Dermis blood vessel endothelial cell (primary cell): ENCODE measurements at places on chromosomes 16 and 17. TPM values are rescaled to one million over a fixed set of nuclear protein-coding genes. Genes with fewer than 3 reads are reported as not detected.

DNA sequence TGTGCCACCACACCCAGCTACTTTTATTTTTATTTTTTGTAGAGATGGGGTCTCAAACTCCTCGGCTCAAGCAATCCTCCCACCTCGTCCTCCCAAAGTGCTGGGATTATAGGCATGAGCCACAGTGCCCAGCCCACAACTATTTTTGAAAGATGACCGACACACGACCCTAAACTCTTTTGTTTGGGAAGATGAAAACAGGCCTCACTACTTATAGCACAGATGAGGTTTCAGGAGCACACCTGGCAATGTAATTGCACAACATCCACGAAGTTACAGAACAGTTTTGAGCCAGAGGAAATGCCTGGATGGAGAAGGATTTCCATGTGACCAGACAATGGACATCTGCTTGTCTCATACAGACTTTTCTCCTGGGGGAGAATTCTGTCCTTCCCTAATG is 43.4 kb upstream of the PRSS54 start:
- DNase-seq, result no peak

DNA sequence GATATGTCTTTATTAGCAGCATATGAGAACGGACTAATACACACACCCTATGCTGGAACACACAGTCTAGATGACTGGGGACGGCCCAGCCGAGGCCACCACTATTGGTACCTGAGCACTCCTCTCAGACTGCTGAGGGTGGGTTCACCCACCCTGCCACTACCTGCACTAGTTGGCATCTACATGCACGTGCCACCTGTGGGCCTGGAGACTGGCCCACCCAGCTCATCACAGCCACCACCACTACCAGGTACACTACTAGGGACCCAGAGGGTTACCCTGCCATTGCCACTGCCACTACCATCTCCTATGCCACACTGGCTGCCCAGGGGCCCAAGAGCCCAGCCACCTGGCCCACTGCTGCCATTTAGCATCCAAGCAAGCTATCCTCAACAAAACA is 32.5 kb downstream of the MEAK7 start:
- no peak for DNase-seq

DNA sequence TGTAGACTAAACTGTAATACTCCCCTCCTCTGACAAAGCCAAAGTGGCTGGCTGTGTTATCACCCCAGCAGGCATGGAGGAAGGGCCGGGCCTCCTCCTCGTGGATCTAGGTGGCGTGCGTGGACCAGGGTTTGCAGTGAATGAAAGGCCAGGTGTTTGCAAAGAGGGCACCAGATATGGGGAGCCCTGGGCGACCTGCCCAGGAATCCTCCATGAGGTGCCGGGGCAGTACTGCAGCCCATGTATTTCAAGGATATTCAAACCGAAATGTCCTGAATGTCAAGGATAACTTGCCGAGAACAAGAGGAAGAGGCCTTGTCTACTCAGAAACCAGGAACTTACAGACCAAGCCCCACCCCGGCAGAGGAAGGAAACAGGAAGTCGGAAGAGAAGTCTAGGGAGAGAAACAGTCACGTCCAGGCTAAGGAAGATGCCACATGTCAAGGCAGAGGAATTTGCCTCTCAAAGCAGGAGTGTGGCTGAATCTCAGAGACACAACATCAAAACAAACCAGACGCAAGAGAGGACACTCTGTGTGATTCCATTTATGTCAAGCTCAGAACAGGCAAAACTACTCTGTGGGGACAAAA is 13.7 kb upstream of the OSGIN1 start:
- no peak for DNase-seq

- DNase-seq, result no peak
These were observed 388.0 kb downstream of the SEC14L1 start for GRCh38 chr17:77528516-77529327.

The USP31 gene
- 37.8 and 43.7 TPM in 2 replicates for total RNA-seq

- DNase-seq, result peak; percentile 62
These were observed 943 bp upstream of the COTL1 start for GRCh38 chr16:84618581-84619460.

DNA sequence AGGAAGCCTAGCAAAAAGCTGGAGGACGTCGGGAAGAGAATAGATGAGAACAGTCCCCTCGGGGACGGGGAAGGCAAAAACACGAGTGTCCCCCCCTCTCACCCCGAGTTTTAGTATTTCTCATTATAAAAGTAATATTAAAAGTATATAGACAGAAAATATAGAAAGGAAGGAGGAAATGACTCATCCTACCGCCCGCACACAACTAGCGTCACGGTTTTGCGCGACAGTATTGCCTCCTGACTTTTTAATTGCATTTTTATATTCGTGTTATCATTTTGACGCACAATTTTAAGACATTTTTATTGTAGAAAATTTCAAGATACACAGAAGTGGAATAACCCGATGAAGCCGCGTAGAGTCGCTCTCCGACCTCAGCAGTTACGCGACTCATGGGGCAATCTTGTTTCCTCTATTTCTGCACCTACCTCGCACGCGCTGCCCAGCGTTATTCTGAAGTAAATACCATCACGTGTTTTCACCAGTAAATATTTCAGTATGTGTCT is 652 bp upstream of the SLC25A19 start:
- DNase-seq, result peak; percentile 65

The TNFRSF17 gene
- not detected in 2 replicates for total RNA-seq

The KCNAB3 gene
- 0.05 and 0.68 TPM in 2 replicates for total RNA-seq

- DNase-seq, result no peak
These were observed 136.8 kb upstream of the RBL2 start for GRCh38 chr16:53297477-53297876.

The MARCHF10 gene
- not detected in 2 replicates for total RNA-seq

The SDR42E2 gene
- total RNA-seq, result not detected in 2 replicates

DNA sequence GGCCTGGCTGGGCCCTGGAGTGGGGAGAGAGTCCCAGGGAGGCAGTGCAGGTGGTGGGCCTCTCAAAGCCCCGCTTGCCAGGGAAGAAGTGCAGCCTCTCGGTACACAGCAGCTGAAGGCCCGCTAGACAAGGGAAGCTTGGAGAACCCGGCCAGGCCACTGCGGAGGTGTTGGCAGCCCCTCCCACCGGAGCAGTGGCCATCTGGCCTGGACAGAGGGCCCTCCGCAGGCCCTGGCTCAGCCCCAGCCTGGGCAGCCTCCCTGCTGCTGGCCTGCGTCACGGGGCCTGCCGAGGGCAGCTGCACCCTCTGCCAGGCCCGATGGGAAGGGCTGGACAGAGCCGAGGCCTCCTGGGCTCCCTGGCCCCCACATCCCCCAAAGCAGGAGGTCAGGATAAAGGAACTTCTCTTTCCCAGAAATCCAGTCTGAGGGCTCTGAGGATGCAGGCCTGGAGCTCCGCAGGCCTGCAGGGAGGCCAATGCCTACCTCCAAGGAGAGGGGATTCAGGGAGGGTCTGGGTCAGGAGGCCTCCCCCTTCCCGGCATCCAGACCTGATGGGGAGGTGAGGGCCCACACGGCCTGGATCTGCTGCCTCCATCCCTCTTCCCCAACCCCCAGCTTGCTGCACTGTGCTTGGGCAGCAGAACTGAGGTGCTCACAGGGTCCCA is 4.3 kb downstream of the SPPL2C start:
- no peak for DNase-seq

GRCh38 chr16:4404967-4405696 is 11.3 kb downstream of the CORO7 start:
- DNase-seq, result no peak

GRCh38 chr16:58644765-58645487 is 15.3 kb upstream of the CNOT1 start:
- no peak for DNase-seq

- peak; percentile 72 for DNase-seq
These were observed 645 bp upstream of the ELMO3 start for GRCh38 chr16:67198238-67198734.

DNA sequence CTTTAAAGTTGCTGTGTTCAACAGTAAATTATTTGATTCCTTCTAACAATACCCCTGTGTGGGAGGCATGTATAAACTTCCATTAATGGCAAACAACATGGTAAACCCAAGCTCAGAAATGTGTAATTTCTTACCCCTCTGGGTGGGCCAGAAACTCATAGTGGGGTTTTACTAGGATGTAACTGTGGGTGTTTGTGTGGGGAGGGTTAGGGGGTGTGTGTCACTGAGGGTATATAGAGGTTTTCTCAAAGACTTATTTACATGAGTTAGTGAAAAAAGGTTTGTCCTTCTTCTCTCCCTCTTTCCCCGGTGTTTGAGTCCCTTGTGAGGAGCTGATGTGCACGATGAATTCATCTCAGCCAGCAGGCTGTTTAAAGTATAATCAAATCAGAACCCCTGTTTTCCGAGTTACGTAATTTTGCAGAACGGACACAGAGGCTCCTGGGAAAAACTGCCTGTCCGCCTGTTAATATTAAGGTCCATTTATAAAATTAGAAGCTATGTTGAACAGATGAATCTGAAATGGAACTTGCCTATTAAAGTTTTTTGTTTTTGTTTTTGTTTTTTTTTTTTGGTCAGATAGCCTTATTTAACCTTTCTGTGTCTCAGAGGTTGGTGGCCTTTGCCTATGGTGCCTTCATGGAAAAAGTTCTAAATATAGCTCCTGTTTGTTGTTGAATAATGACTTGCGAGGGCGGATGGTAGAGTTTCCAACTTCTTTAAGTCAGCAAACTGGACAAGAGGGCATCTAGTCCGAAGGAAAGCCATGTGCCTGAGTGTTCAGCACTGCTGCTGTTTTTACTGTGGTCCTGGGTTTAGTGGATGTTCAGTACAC is 73.3 kb downstream of the MSI2 start:
- no peak for DNase-seq

- DNase-seq, result no peak
These were observed 414.9 kb downstream of the KCNJ2 start for GRCh38 chr17:70584255-70584654.

The SNAI3 gene
- total RNA-seq, result 0.09 TPM in 1 of 2 replicates, not detected in the other

DNA sequence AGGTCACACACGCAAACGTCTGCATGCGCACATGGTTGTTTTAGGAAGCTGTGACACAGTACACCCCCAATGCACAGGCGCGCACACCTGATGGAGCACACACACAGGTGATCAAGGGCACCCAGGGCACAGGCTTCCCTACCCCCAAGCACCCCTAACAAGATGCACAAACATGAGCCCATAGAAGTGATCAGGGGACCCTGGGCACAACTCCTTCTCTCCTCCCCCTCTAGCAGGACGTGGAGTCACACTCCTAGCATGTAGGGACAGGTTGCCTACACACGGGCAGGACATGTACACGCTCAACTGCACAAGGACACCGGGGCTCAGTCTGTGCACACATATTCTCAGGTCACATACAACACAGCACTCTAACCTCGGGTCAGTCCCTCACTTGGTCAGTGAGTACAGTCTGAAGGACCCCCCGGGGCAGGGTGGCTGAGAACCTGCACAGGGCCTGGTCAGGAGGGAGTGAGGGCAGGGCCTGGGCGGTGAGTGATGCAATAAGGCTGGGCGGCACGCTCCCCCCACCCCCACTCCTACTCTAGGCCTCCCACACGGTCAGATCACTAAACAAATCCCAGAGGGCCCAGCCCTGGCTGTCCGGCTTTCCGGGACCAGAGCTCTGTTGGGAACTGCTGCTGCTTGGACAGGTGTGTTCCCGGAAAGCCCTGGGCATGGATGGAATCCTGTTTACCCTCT is 751 bp upstream of the DOC2B start:
- DNase-seq, result no peak

DNA sequence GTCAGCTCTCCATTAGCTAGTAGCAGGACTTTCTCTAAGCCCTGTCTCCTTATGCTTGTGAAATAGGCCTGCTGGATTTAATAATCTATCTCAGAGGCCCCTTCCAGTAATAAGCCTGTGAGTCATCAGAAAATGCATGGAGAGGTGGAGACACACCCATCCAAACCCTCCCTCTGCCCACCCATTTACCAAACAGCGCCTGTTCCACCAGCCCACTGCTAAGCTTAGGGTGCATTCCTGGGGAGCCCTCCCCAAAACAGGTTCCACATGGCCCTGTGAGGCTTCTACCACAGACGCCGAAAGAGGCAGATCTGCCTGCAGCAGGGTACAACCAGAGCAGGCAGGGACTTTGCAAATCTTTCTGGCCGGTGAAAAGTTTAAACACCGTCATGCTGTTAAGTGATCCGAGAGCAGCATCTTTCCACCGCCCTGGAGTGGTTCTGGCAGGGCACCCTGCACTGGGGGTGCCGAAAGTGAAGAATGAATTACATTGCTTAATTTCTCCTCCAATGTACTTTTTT is 99.3 kb downstream of the GAS7 start:
- DNase-seq, result no peak

DNA sequence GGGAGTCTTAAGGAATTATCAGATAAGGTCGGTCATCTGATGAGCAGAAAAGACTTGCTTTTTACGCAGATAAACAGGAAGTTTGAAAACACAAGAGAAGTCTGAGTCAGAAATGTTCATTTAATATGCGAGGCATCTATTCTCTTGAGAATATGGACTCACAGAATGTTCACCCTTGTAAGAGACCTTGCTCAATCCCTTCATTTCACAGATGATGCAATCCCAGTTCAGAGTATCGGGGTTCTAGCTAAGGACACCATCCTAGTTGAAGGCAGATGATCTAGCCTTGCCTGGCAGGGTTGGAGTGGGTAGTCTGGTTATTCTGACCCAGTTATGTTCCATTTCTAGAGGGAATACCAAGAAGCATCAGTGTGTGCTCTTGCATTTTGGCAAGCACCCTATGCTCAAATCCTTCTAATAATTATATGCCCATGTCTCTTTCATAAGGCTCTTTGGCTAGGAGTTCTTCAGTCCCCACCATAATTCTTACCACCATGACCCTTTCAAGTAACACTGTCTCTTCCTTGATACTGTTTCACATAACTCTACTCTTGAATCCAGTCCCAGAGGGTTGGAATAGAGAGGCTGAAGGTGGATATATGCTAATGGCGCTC is 42.5 kb downstream of the YPEL2 start:
- peak; percentile 43 for DNase-seq

GRCh38 chr16:78415013-78415412 is 315.6 kb downstream of the WWOX start:
- no peak for DNase-seq

DNA sequence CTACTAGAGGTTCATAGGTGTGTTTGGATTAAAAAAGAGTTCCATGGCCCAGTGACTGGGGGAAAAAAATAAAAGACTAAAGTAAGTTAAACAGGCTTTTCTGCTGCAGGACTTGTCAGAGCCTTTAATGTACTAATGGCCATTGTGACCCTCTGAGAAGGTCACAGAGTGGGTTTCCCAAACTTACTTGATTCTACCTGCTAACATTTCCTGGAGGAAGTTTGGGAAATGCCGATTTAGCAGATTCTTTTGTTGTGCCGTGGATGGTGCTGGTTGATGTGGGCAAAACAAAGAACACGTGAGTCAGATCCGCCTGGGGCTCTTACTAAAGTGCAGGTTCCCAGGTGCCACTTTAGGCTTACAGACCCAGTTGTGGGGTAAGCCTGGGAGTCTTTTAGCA is 13.6 kb upstream of the STH start:
- peak; percentile 38 for DNase-seq

DNA sequence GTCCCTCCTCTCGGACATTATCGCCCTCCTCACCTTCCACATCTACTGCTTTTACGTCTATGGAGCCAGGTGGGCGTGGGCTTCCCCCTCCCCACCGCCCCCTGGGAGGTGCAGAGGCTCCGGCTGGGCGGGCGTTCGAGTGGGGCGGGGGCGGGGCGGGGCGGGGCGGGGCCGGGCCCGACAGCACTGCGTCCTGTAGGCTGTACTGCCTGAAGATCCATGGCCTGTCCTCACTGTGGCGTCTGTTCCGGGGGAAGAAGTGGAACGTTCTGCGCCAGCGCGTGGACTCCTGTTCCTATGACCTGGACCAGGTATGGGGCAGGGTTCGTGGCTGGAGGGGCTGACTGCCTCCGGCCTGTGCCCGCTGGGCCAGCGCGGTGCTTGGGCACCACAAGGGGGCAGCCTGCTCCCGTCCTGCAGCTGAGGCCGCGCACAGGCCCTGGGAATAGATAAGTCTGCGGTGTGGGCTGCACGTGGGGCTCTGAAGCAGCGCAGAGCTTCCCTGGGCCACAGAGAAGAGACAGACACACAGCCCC is 9.2 kb downstream of the PIGQ start:
- peak; percentile 86 for DNase-seq
